ENCODE measurements at places on chromosomes 11 and 22.

DNA sequence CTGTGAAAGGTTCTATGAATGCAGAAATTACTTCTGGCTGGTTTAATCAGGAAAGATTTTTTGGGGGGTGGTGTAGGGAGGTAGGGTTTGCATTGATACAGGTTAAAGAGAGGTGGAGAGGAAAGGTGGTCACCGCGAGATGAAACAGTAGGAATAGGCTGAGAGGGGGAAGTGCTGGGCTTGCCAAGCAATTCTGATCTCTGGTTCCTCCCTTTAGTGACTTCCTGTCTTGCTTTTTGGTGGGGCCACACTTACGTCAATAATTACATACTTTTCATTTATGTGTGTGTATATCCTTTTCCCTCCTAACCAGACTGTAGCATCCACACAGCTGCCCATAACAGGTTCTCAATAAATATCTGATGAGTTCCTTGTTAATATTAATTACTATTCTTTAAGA, 120.0 kb downstream of the CTNND1 start:
- DNase-seq = no peak

GRCh38 chr11:62905927-62906531, 15.1 kb downstream of the CHRM1 start:
- no peak for DNase-seq

GRCh38 chr22:30968015-30968923, at the start of gene MORC2:
MORC2 (minus strand) TSS chr22:30968774; CDS start chr22:30967889, 885 bp downstream.
- no peak for DNase-seq

DNA sequence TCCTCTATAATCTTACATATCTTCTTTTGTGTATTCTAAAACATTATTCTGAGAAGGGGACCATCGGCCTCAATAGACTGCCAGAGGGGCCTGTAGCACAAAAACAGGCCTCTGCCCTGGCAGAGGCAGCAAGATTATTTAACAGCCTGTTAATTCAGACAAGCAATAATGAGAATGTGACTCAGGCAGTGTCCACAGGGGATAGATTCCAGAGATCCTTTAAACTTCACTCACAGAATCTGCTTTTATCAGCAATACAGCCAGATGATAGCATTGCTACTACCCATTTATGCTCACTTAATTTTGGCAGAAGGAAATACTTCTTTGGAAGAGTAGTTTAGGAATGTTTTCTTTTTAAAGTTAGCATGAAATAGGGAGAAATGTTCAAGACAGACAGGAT, 44.9 kb downstream of the AAMDC start:
- no peak for DNase-seq

- no peak for DNase-seq
Measured at GRCh38 chr11:57287884-57288283, 36.9 kb downstream of the TNKS1BP1 start.

DNA sequence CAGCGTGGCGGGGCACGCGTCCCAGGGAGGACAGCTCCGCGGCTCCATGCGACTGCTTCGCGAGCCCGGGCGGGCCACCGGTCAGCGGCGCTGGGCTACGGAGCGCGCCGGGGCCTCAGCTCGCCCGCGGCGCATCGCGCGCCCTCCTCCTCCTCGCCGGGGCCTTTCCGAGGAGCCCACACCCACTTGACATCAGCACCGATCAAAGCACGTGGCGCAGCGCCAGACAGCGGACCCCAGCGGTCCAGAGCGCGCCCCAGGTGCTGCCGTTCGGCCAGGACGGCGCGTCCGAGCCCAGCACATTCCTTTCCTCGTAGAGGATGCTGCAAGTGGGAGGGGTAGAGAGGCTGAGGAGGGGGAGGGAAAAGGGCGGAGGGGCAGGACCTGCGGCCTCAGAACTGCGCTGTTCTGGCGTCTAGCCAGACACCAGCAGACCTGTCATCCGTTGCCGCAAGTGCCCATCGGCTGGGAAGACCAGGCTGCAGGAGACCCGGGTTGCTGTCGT, 88.6 kb downstream of the PLEKHA7 start:
- no peak for DNase-seq

DNA sequence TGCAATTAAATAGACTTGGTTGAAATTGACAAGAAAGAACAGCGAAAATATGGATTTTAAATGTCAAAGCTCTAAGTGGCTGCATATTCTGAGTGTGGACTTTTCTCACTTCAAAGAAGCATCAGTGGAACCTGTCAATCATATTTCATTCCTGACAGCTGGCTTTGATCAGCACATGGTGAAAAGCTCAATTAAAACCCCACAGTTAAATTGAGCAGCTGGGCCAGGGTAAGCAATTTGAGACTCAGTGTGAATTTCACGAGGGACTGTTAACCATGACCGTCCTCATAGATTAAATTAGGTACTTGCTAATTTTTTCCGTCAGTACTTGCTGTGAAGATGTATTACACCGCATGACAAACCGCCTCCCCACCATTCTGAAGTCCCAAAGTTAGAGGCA, 11.0 kb upstream of the OR10D3 start:
- no peak for DNase-seq

- DNase-seq = no peak
Measured at GRCh38 chr11:22474616-22475015, 136.4 kb downstream of the SLC17A6 start.

- no peak for DNase-seq
Measured at GRCh38 chr22:17436382-17436980, 67.2 kb downstream of the CECR2 start.

DNA sequence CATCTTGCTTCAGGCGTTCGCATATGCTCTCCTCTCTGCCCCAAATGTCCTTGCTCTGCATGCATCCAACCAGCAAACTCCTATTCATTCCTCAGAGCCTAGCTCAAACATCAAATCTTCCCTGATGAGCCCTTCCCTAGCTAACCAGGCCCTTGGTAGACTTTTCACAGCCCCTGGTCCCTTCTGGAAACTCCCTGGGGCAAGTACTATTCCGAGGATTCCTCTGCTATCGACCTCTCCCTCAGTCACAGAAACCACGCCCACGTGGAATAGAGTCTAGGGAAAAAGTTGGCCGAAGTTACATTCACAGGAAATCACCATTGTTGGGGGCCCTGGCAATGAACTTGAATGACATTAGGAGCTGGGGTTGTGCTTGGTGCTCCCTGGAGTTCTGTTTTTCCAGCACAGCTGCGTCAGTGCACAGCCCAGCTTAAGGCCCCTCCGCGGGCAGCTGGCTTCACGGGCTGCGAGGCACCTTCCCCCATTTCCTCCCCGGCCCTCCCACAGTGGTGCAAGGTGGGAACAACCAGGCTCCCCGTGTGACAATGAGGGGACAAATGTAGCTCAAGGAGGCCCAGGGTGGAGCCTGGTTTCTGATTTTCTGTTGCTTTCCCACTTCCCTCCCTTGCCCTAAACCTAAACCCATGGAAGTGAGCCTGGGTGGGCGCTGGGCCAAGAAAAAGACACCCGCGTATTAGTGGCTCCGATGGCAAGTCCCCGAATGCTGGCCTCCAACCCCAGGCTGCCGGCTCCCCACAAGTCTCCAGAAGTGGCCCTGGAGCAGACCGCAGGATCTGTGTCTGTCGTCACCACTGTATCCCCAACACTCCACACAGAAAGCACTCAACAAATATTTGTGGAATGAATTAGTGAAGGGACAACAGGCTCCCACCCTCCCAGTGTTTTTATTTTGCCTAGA, 4.3 kb upstream of the ATP5MGL start:
- DNase-seq = no peak

- no peak for DNase-seq
Measured at GRCh38 chr11:110529043-110529442, 99.3 kb downstream of the FDX1 start.

DNA sequence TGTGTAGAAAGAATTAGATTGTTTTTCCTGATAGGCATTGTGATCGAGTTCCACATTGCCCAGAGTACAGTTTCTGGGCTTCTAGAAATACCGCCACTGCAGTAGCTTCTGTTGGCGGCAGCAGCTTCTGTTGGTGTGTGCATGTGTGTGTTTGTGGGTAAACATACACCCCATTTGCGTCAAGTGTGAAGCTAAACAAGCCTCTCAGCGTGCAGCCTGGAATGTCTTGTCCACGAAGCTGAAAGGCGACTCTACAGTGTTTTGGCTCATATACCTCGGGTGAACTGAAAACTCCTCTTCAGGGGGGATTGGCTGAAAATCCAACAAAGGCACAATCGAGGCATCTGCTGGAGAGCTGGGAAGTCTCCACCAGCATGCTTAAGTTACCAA, 112.0 kb upstream of the E2F8 start:
- DNase-seq = no peak

Measured in BJ (cell line).